ENCODE measurements at places on chromosomes 4 and X.

GRCh38 chr4:56630876-56631666 lies 50.0 kb downstream of the HOPX start:
- no peak for ATAC-seq

DNA sequence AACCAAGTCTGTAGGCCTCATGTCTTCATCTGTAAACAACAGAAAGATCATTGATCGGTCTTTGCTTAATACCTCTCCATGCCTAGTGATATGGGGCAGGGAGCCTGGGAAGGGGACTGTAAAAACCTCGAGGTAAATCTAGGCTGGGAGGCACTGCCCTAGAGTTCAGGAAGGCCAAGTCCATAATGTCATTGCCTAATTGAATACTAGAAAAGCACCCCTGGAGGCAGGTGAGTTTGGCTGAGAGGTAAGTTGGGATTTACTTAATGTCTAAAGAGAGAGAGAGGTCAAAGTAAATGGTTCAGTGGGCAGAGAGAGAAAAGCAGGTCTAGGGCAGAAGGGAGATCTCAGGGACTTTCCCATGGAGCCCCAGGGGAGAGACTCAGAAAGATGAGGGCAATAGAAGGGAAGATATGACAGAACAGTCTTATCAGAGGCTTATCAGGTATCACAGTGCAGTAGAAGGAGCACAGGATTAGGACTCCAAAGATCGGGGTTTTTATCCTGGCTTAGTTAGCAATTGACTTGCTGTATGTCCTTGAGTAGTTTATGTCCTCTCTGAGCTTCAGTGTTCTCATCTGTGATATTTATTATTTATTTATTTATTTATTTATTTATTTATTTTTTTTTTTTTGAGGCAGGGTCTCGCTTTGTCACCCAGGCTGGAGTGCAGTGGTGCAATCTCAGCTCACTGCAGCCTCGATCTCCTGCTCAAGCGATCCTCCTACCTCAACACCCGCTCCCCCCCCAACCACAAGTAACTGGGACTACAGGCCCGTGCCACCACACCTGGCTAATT lies 85.2 kb downstream of the SLC16A2 start:
- ATAC-seq, result no peak

- ATAC-seq, result no peak
Observed at GRCh38 chr4:1599491-1600210, 84.5 kb downstream of the FAM53A start.

- no peak for ATAC-seq
Observed at GRCh38 chr4:38364383-38364963, 299.5 kb upstream of the KLF3 start.

DNA sequence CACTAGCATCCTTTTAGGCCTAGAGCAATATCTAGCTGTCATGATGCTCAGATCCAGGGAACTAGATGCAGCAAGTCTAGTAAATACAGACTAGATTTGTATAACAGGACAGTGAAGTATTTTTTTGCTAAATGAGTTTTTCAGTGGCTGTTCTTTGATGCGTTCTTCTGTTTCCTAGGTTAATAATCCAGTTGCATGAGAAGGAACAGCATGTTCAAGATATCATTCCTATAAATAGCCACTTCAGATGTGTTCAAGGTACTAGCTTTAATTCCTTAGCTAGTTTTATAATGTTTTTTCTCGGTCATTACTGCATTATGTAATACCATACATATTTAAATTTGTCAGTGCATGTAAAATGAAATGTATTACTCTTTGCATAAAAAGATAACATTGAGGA lies 4.7 kb downstream of the OCRL start:
- no peak for ATAC-seq

DNA sequence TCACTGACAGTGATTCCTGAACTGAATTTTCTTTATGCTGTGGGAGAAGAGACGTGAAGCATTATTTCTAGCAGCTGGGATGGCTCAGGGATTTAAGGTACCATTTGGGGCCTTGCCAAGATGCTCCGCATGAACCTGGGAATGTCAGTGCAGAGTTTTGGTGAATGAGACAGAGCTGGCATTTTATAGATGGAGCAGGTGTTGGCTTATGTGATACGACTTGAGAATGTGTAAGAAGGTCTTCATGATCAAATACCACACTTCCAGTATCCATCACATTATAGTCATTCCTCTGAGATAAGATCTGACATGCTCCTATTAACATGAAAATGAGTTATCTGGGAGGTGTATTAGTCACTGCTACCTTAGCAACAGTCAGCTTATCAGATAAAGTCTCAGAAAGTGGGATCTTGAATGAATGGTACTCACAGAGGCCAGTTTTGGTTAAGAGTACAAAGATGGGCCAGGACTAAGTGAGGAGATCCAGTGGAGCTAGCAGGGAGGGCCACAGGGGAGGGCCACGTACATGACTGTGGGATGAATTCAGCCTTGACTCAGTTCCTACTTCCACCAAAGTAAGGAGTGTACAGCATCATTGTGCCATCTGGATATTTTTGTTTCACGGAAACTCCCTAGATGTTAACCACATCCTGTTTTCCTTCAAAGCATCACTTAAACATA lies 116.7 kb downstream of the SPCS3 start:
- no peak for ATAC-seq

- ATAC-seq, result peak; percentile 94
Observed at GRCh38 chrX:37644381-37645305, 40.9 kb upstream of the XK start.

GRCh38 chr4:127622921-127623796 lies 9.6 kb upstream of the INTU start:
- ATAC-seq, result peak; percentile 82

- ATAC-seq, result no peak
Observed at GRCh38 chrX:9188117-9188516, 154.2 kb upstream of the FAM9B start.

- ATAC-seq, result peak; percentile 27
Observed at GRCh38 chr4:83569429-83569828, 33.5 kb downstream of the GPAT3 start.

GRCh38 chr4:151486168-151486567 lies 77.2 kb downstream of the FHIP1A start:
- peak; percentile 12 for ATAC-seq

GRCh38 chr4:75699299-75699698 lies 25.1 kb upstream of the USO1 start:
- no peak for ATAC-seq

GRCh38 chrX:19070555-19070994 lies 51.7 kb downstream of the ADGRG2 start:
- ATAC-seq, result no peak

DNA sequence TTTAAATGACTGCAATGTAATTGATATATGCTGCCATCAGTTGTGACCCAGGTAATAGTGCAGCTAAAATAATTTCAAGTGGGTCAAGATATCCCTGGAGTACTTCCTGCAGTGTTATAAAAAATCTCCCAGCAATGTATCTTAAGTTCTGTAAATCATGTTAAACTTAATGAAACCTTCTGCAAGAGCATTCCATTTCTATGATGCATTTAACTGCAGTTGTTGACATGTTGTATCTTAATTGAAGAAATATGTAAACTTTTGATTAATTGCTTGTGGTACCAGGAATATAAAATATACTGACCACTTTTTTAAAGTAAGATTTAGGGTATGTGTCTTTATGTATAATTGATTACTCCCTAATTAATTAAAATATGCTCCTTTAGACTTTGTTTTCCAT lies 213.6 kb downstream of the AFF2 start:
- no peak for ATAC-seq

- ATAC-seq, result no peak
Observed at GRCh38 chrX:69746051-69746450, 130.1 kb downstream of the EDA start.

GRCh38 chr4:152304220-152304619 lies 231.7 kb downstream of the FBXW7 start:
- peak; percentile 74 for ATAC-seq

- ATAC-seq, result no peak
Observed at GRCh38 chrX:154829926-154830442, 4.5 kb downstream of the SMIM9 start.

DNA sequence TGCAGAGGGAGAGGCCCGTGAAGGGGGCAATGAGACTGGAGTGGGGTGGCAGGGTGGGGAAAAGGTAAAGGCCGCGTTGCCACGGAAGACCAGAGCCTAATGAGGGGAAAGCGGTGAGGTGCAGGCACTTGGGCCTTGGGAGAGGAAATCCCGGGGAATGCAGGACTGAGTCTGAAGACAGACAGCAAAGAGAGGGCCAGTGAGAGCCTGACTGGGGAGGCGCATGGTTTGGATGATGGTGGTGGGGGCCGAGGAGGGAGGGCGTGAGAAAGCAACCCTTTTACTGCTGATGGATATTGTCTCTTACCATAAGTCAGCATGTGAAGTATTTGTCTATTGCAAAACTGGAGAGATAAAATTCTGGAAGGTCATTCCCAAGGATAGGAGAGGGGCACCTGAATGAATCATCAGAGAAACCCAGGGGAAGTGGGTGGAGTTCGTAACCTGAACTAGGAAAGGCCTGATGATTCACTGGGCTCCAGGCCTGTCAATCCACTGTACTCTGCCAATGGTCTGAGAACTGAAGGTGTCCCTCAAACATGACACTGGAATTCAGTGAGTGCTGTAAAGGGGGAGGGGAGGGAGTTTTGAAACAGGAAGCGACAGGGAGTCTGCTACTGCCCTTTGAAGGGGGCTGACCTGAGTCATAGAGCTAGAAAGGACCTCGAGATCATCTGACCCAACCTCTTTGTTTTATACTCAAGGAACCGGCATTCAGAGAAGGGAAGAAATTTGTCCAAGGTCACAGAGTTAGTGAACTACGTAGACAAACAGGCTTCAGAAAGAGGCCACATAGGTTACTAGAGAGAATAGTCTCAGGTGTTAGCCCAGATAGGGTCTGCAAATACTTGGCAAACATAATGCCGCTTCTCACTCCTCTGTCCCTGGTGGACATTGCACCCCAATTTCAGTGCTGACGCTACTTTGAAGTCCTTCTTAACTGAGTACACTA lies 52.2 kb downstream of the NALF2 start:
- no peak for ATAC-seq

DNA sequence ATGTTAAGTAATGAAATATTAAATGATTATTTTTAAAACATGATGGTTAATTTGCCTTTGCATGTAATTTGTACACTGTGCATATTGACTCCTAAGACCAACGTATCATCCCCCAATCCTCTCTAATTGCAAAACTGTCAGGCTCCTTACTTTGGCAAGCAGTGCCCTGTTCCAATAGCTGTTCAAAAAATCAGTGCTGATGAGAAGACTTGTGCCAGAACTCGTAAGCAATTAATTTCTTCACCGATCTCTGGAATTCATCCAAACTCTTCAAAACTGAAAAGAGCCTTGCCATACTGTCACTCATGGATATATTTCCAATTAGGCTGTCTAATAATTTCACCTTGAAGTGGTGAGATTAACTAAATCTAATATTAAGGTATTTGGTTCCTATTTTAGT lies 493.9 kb upstream of the NDST4 start:
- no peak for ATAC-seq

DNA sequence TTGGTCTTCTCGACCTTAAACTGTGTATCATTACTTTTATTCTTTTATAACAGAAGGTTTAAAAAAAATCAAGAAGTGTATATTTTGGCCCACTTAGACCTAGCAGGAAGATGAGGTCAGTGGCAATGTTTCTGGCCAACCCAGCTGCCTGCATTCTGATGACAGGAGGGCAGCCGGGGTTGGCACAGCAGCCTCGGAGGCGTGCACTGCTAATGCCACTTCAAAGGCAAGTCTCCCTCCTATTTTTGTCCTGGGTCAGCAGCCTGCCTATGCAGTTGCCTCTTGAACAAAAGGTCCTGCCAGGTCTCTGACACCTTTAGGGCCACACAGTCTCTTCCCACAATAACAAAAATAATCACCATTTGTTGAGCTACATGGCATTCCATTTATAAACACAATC lies 89.4 kb upstream of the MYOZ2 start:
- ATAC-seq, result no peak

DNA sequence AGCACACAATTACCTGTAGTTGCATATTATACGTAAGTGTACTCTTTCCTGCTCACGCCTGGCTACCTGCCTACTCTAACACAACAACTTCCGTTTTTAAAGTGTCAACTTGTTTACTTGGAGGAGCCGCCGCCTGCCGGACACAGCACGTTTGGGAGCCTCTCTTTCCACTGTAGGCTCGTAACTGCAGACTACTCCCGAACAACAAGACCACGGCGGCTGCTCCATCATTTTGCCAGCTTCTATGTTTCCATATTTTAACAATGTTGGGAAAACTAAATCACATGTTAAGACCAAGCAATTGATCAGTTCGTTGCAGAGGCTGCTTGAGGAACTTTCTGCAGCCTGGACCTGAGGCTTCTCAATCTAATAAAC lies 841 bp downstream of the MTNR1A start:
- no peak for ATAC-seq

DNA sequence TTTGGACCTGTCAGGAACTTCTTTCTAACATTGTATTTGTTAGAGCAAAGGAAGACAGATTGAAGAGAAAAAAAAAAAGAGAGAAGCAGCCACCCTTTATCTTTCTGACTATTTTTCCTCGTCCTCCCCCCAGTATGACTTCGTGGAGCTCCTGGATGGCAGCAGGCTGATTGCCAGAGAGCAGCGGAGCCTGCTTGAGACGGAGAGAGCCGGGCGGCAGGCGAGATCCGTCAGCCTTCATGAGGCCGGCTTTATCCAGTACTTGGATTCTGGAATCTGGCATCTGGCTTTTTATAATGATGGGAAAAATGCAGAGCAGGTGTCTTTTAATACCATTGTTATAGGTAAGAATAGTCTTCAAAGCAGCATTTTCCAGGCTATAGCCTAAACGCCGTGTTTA lies 237.7 kb downstream of the DCTD start:
- no peak for ATAC-seq

DNA sequence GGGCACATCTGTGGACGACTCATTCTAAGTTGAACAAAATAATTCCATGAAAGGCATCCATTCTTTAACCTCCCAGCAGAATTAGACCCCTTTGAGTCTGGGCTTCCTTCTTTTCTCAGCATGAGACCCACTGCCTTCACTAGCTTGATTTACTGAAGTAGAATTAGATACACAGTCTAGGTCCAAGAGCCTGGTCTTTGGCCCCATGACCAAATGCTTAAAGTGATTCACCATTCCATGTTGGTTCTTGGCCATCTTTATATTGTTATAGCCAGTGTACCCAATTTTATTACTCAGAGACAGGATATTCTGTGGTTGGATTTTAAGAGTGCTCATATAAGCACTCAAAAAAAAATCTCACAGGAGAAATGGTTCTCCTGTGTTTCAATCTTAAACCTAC lies 155.3 kb upstream of the GPC4 start:
- no peak for ATAC-seq

- ATAC-seq, result no peak
Observed at GRCh38 chr4:77710684-77711083, 105.1 kb downstream of the CXCL13 start.

GRCh38 chrX:52424656-52425055 lies 55.8 kb downstream of the XAGE2 start:
- no peak for ATAC-seq

DNA sequence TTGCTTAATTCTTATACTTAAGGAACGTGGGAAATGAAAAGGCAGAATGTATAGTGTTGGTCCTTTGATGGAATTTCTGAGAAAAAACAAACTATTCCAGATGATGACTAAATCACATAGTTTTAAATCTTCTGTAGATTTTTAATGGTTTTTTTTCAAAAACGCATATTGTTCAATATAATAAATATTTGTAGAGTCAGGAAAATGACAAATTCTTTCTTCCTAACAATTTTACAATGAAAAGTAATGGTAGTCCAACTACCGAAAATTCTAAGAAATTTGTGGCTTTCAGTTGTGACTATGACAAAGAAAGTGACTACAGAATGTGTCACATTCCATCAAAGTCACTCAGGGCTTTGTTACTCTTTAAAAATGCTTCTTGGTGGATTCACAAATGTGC lies 164.8 kb upstream of the PITX2 start:
- ATAC-seq, result no peak
